Small intestine (tissue), 16 donors: ENCODE measurements at places on chromosomes 13 and 19.

- no peak for DNase-seq
Observed at GRCh38 chr19:43674183-43674582, 4.2 kb upstream of the PLAUR start.

GRCh38 chr19:15264061-15264932 is 32.0 kb upstream of the EPHX3 start:
- peak; percentile 70 for DNase-seq

DNA sequence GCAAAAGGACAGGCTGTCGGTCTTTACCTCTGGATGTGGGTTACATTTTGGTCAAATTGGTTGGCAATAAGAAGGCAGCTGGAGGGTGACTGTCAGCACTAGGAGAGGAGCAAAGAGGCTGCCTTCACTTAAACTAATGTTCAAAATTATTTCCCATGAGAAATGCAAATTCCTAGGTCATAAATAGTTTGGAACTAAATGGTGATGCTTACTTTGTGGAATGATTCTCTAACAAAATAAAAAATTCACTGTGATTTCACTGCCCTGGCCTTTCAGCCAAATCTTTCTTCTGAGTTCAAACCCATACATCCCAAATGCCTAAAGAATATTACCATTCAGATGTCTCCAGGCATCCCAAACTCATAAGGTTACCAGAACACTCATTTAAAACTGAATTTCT is 25.0 kb upstream of the OXGR1 start:
- no peak for DNase-seq

DNA sequence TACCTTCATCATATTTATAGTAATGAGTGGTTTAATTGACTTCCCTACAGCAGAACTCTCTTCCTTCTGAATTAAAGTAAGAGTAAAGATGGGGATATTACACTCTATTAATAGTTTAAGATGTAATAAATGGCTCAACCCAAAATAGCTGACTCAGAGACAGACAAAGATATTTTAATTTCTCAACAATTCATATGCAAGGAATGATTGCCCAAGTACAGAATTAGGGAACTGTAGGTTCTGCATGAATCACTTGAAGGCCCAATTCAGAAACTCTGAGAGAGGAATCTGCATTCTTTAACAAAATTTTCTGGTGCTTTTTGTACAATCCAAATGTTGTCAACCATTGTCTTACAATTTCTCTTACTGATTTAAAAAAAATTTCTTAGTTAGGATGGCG is 42.9 kb upstream of the PCDH9 start:
- no peak for DNase-seq

DNA sequence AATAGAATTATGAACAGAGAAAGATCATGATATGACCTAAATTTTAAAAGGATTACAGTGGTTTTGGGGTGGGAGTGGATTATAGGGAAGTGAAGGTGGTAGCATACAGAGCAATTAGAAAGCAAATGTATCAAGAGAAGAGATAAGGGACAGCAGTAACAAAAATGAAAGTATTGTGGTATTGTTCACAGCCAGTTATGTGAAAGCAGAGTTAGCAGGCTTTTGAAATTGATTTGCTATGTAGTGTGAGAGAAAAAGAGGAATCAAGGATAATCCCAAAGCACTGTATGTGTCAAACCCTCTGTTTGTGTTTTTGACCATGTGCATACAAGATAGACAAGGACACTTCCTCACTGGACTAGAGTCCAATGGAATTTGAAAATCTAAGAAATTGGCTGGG is 1721.4 kb downstream of the PCDH9 start:
- no peak for DNase-seq

- DNase-seq: peak; percentile 99
Observed at GRCh38 chr13:43023289-43023963, at the start of gene DNAJC15. TSS of gene DNAJC15 (plus strand) at chr13:43023586. CDS start at chr13:43023627, 41 bp downstream.

DNA sequence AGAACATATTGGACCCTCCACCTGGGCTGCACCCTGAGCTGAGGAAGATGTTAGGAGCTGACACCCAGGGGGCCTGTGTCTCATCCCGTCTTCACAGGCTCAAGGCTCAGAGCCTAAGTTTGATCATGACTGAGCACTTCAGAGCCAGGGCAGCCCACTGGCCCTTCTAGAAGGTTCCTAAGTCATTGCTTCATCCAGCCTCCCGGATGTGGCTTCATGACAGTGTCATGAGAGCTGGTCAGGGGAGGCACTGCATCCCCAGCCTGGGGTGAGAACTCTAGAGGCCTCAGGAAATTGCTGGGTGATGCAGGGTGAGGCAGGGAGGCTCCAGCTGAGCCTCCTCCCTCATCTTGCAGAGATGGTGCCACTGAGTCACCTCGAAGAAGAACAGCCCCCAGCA is 24.9 kb upstream of the PIK3R2 start:
- DNase-seq: no peak

GRCh38 chr19:19115954-19116353 is 22.3 kb downstream of the TMEM161A start:
- DNase-seq: peak; percentile 50
